ENCODE measurements at places on chromosomes 5 and 9.

DNA sequence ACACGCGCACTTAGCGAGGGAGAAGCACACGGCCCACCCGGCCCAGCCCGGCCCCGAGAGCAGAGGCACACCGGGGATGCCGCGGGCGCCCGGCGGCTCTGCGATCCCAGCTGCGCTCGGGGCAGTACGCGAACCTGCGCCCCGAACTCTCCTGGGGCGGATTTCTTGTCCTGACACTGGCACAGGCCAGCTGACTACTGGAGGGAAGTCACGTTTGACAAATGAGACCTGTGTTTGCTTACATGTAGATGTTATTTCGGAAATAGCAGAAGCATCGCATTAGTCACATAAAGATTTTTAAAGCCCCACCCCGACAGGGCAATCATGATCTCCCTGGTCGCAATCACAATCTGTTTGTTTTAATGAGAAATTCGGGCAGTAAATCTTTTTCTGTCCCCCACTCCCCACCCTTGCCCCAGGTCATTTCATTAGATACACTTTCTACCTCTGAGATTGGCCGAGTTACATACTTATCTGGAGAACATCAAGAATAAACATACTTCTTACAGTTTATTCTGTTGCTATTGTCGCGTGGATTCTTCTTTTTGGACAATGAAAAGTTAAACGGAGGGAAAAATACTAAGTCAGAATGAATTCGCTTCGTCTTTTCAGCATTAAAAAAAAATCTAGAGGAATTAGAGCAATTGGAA lies 518.9 kb downstream of the CTNND2 start:
- no peak for DNase-seq

DNA sequence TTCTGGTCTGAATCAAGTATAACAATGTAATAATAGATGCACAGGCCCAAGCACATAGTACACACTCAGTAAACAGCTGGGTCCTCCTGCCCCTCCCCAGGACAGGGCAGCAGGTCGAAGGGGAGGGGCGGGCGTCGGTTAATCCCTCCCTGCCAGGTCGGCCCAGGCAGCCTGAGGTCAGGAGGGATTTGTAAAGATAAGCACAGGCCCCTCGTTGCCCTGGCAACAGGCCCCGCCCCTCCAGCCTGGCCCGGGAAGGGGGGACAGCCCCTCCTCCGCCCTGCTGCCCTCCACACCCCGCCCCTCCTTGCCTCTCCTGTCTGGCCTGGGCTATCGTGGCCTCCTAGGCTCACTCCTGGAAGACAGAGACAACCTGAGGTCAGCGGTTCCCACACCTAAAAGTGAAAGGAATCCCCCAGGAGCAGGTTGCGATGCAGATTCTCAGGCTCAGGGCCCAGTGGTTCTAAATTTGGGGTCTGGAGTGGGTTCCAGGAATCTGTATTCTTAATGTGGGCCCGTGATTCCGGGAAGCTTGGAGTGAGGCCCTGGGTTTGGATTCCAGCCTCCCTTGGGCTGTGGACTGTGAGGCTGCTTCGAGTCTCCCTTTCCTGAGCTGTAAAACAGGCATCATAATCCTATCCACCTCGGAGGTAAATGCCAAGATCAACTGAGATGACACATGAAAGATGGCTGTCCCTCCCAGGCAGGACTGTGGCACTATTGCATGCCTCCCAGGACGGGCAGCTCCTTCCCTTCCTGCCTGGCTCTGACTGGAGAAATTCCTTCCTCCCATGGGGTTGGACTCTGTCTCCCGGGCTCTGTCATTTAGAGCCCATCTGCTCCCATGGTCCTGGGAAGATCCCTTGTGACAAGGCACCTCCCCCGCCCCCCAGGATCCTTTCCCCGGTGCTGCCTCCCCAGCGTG lies 4.4 kb downstream of the CRB2 start:
- no peak for DNase-seq

DNA sequence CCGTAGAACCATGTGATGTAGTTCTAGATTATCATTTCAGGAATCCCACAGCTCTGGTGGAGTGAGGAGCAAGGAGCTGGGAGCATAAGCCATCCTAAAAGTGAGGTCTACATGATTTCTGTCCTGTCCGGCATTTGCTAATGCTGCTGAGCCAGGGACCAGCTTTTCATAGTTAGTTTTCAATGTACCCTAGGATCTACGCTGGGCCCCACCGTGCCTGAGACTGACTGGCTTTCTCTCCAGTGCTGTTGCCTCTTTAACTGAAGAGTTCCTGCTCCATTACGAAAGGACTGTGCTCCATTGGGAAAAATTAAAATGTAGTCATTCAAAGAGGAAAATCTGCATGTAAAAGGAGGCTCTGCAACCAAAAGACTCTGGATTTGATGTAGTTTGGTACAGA lies 634.8 kb downstream of the DMRTA1 start:
- no peak for DNase-seq

GRCh38 chr5:56003679-56004078 lies 8.9 kb upstream of the IL6ST start:
- DNase-seq = no peak

DNA sequence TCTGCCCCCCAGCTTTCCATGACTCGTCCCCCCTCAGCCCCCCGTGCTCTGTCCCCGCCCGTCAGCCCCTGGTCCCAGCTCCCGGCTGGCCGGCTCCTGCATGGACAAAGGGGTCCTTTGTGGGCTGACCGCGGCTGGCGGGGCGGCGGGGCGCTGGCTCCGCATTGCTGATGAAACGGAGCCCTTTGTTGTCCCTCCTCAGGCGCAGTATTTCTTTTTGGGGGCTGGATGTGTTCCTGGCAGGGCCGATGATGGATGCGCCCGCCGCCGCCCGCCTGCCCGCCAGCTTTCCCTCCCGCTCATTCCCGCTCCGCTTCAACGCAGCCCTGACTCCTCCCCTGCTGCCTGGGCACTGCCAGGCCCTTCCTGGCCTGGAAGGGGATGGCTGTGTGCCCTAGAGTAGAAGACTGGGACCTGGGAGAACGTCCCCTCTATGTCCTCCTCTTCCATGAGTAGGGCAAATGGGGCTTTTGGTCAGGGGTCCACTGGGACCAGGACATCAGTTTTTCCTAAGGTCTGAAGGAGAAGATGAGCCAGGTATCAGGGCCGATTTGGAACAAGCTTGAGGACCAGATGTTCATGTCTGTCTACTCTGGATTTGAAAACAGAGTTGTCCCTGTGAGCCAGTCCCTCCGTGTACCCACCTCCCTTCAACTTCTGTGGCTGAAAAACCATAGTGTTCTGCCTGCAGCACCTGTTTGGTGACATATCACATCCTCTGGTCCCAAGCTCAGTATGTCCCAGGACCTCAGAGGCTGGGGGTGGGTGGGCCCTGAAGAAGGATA lies 29.0 kb downstream of the CXXC5 start:
- DNase-seq = no peak

GRCh38 chr9:28668158-28668557 lies 1094.9 kb upstream of the C9orf72 start:
- no peak for DNase-seq

DNA sequence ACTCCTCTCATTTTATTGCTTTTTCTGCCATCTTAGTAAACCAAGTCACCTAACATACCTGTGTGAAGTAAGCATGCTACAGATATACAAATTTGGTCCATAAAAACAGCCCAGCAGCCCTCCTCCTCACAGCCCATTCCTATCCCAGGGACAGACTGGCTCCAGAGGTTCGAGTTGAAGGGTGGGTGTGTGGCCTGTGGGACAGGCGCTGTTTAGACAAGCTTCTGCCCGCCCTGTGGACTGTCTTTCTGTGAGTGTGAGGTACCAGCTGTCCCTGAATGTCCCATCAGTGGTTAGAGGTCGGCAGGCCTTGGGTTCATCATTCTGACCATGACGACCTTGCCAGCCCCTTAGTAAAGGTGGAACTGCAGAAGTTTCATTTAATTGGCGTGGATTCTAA lies 82.0 kb downstream of the WNK2 start:
- no peak for DNase-seq

DNA sequence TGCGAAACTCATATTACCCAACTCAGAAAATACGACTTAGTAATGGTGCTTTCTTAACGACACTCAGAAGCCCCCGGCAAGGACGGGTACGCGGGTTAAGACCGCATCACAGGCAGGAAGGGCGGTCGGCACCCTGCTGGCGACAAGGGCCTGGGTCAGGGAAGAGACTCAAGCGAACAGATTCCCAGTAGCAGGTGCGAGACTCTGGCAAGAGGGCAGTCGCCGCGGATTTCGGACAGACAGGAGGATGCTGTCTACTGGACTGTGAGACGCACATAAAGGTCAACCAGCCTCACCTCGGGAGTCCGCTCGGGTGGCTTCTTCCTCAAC lies 398 bp downstream of the RAPGEF6 start:
- peak; percentile 19 for DNase-seq

GRCh38 chr5:73902327-73903051 lies 276.5 kb downstream of the ARHGEF28 start:
- DNase-seq = peak; percentile 57

DNA sequence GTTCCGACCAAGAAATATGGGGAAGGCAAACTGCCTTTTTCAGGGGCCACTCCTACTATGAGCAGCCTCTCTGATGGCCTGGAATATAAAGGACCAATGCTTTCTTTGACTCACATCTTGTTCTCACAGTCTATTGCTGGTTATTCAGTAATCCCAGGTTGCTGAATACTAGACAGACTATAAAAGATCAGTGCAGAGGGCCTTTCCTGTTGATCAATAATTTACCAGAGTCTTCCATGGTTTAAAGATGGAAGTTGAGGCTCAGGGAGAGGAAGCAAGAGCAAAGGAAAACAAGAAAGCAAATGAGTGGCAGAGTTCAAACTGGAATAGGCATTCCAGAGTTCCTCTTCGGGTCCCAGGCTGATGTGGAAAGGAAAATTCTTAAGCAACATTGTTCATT lies 62.9 kb downstream of the FBXO38 start:
- DNase-seq = no peak

GRCh38 chr5:144202726-144203125 lies 32.1 kb downstream of the KCTD16 start:
- DNase-seq = no peak

DNA sequence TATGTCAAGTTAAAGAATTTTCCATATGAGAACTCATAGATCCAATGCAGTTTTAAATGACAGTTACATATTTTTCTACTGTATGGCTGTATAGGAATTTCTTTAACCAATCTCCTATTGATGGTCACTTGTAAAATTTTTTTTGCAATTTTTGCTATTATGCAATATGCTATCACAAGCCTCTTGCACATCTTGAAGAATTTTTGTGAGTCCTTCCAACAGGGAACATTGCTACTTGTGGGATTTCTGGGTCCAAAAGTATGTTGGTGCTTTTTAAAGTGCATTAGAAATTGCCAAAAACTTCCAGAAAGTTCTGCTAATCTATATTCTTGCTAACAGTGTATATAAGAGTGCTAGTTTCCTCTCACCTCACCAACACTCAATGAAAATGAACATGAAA lies 65.1 kb downstream of the NPR3 start:
- DNase-seq = no peak

DNA sequence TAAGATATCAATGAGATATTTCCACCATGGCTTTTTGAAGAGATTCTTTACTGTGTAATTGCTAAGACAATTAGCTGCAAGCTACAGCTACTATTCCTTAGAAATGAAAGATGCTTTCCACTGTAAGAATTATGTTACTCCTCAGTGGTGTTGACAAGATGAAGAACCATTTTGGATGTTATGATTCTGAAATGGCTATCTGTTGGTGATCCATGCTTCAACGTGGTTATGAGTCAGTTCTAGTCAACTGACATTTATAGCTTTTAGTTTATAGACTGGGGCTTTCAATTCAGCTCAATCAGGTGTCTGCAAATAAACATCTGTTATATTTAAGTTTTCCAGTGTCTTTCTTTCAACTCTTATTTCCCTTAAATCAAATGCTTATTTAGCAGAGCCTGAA lies 93.7 kb downstream of the SGCD start:
- no peak for DNase-seq

DNA sequence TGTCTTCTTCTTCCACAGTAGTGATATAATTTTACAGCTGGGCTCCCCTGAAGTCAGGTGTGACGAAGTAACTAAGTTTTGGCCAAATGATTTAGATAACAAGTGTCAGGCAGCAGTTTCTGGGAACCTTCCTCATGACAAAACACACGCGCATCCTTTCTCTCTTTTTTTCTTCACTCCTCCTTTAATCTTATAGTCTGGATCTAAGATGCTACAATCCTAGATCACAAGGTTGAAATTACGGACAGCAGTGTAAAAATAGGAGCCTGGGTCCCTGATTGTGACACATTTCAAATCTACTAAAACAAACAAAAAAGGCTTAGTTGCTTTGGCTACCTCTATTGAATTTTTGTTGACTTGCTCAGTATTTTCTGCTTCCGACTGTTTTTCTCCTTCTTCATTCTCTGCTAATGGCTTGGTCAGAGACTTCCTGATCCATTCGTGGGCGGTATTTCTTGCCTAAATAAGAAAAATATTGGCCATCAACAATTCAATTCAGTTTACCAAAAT lies 36.1 kb downstream of the FAM114A2 start:
- no peak for DNase-seq

- no peak for DNase-seq
These were observed 14.6 kb downstream of the NREP start for GRCh38 chr5:111742177-111742994.

GRCh38 chr9:122332083-122332482 lies 38.7 kb upstream of the PTGS1 start:
- DNase-seq = no peak

DNA sequence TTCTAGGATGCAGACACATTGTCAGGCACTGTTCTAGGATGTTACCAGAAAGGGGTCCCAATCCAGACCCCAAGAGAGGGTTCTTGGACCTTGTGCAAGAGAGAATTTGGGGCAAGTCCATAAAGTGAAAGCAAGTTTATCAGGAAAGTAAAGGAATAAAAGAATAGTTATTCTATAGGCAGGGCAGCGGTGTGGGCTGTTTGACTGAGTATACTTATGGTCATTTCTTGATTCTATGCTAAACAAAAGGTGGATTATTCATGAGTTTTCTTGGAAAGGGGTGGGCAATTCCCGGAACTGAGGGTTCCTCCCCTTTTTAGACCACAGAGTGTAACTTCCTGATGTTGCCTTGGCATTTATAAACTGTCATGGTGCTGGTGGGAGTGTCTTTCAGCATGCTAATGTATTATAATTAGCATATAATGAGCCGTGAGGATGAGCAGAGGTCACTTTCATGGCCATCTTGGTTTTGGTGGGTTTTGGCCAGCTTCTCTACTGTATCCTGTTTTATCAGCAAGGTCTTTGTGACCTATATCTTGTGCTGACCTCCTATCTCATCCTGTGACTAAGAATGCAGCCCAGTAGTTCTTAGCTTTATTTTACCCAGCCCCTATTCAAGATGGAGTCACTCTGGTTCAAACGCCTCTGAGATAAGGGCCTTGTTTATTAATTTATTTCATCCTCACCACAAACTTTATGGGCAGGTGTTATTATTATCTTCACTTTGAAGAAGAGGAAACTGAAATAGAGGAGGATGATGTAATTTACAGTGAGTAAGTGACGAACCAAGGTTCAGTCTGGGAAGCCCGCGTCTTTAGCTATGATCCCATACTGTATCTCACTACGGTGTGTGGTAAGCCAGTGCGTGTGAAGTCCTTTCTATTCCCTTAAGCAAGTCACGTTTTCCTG lies 186.0 kb upstream of the KLF4 start:
- no peak for DNase-seq

GRCh38 chr5:154118385-154118784 lies 72.1 kb upstream of the GALNT10 start:
- no peak for DNase-seq
